ENCODE measurements at places on chromosomes 2 and 18. TPM values are rescaled to one million over a fixed set of nuclear protein-coding genes. Genes with fewer than 3 reads are reported as not detected.

Gene NDUFB3
- total RNA-seq: 83.0 TPM

Gene REG3A
- 1.6 TPM for total RNA-seq

Gene GORASP2
- total RNA-seq: 50.1 TPM

Gene C18orf54
- total RNA-seq: 1.8 TPM

Gene TMEM178A
- total RNA-seq: 3.9 TPM

Gene HOXD13
- total RNA-seq: 33.9 TPM

Gene SRD5A2
- 0.52 TPM for total RNA-seq

Gene MC2R
- not detected for total RNA-seq
